ENCODE measurements at places on chromosomes 12 and 14.
A peak's percentile ranks its signal among the peaks of the same experiment; 100 is the strongest.

- DNase-seq, result no peak
Measured at GRCh38 chr12:43292699-43293098, 259.3 kb downstream of the ADAMTS20 start.

- DNase-seq, result no peak
Measured at GRCh38 chr12:84174115-84174514, 738.5 kb downstream of the SLC6A15 start.

- no peak for DNase-seq
Measured at GRCh38 chr12:43776498-43776897, 17.7 kb downstream of the IRAK4 start.

DNA sequence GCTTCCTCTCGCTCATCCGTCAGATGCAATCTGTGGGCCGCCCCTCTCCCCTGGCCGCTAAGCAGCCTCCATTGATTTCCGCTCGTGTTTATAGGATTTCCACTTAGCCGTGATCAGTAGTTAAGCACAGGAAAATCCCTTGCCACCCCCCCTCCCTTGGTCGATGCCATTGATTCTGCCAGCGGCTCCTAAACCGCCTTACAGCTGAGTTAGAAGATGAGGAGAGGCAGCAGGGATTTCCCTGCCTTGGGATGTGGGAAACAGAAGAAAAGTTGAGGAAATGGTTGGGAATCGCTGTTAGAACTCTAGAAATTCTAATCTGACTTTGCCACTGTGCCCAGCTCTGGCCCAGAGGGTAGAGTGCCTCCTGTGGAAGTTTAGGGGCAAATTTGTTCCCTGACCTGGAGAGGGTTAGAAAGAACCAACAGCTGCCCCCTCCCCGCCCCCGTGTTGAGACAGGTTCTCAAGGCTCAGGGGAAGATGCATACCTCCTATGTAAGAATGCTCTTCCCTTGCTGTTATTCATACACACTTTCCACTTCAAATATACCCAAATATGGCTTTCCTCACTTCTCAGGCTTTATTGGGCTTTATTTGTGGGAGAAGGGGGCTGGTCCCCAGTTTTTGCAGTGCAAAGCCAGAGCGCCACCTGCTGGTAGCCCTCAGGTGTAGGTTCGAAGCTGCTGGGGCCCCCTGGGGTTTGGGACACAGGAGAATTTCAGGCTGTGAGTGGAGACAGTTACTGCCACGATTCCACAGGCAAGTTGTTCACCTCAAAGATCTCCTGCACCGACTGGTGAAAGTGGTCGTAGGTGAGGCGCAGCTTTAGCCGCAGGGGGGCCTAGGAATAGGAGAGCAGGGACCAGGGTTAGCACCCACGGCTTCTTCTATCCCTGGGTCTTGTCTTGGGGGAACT, 3.2 kb downstream of the THTPA start:
- no peak for DNase-seq

GRCh38 chr12:97493731-97494130, 31.1 kb downstream of the RMST start:
- no peak for DNase-seq

GRCh38 chr12:106088811-106089485, 49.8 kb downstream of the NUAK1 start:
- DNase-seq, result no peak

DNA sequence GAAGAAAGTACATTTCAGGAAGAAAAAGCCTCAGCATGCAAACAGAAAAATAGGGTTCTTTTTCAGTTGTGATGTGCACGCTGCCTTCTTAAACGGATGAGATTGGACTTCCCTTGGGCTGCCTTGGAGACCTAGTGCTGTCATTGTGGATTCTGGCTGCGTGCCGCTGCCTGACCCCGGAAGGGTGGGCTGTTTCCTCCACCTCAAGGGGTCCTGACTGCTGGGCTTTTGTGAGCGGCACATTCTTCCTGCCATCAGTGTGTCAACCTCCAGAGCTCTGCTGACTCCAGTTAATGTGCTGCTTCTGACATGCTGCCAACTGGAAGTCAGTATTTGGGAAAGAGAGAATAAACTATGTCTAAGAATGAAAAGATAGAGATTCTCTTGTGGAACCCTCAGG, 25.1 kb downstream of the CCNK start:
- DNase-seq, result no peak

DNA sequence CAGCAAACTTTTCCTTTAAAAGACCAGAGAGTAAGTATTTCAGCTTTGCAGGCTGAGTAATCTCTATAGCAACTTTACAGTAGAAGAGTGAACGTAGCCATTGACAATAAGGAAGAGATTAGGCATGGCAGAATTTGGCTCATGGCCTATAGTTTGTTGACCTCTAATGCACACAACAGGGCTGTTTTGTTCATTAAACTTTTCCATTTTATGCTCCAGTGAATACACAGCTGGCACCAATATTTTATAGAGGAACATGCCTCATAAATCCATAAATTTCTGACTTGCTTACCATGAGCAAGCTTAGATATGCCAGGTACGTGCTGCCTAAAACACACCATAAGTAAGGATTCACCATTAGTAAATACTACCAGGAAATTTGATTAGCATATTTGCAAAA, 609.0 kb upstream of the STXBP6 start:
- DNase-seq, result no peak

DNA sequence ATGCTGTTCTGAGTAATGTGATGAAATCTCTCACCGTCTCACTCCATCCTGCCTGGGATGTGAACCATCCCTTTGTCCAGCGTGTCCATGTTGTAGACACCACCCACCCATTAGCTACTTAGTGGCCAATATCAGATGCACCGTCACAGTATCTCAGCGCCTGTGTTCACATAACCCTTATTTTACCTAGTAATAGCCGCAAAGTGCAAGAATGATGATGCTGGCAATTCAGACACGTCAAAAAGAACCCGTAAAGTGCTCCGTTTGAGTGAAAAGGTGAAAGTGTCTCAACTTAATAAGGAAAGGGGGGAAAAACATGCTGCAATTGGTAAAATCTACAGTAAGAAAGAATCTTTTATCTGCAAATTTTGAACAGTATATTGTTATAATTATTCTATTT, 3.0 kb downstream of the RNASE10 start:
- DNase-seq, result no peak

DNA sequence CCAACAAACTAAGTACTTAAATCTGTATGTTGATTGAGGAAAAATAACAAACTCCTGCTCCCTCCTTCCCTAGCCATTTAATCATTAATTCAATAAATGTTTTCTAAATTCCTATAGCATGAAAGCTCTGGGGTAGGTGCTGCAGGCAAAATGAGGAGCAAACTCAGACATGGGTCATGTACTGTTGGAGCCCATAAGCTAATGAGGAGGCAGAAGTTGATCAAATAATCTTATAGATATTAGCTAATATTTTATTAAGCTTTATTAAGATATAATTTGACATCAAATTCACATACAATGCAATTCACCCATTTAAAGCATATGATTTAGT, 70.6 kb downstream of the SYNE2 start:
- no peak for DNase-seq

DNA sequence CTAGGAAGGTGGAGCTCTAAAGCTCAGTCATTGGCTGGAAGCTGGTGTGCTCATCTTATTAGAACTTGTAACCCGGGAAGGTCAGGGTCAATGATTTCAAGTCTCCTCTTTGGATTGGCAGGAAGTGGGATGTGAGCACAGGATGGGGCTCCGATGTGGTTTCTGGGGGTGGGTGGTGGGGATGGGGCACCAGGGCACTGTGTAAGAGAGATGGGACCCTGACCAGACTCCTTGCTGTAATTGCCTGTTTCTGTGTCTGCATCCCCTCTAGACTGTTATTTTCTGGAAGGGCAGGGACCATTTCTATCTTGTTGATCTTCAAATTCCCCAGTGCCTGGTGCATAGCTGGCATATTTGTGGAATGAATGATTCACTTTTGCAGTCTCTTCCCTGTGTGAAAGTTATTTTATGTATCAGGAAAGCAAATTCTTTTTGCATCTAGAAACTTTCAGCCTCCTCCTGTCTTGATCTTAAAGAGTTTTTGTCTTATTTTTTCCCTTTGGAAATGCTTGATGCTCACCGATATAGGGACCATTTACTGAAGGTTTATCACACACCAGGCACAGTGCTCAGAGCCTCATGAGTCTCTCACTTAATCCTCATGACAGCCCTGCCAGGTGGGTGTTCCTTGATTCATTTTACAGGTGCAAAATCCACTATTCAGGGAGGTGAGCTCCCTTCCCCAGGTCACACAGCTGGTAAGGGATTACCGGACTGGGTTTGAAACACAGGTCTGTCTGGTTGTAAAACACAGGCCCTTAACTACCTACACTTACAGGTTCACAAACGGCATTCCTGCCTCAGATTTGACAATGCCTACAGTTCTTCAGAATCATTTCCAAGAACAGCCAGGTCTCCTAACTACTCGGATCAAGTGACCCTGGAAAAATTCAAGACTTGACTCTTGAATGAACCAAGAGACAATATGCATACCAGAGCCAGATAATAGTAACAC, 86.9 kb upstream of the IGF1 start:
- no peak for DNase-seq

- no peak for DNase-seq
Measured at GRCh38 chr14:96817750-96818666, 20.8 kb downstream of the VRK1 start.

DNA sequence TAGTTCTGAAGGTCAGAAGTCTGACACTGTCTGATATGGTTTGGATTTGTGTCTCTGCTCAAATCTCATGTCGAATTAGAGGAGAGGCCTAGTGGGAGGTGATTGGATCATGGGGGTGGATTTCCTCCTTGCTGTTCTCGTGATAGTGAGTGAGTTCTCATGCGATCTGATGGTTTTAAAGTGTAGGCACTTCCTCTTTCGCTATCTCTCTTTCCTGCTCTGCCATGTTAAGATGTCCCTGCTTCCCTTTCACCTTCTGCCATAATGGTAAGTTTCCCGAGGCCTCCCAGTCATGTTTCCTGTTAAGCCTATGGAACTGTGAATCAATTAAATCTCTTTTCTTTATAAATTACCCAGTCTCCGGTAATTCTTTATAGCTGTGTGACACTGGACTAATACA, 84.1 kb upstream of the TMTC1 start:
- no peak for DNase-seq

- peak; percentile 8 for DNase-seq
Measured at GRCh38 chr14:24481622-24482324, 26.3 kb downstream of the CMA1 start.

DNA sequence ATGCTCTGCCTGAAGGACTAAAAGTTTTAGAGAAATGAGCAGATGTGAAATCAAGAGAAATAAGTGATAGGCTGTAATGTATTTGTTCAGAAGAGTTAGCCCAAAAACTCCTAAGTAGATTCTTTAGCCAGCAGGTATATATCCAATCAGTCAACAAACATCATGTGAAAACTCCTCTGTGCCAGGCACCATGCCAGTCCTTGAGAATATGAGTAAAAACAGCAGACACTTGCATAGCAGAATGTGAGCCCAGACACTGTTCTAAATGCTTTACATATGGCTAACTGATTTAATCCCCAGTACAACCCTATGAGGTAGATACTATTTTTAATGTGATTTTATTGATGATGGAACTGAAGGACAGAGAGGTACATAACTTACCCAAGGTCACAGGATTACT, 329.8 kb downstream of the PAWR start:
- DNase-seq, result no peak

- no peak for DNase-seq
Measured at GRCh38 chr12:114733919-114734318, 49.9 kb upstream of the TBX3 start.

GRCh38 chr12:25695574-25695973, 142.5 kb upstream of the LMNTD1 start:
- no peak for DNase-seq

GRCh38 chr12:30882706-30883105, 43.8 kb upstream of the TSPAN11 start:
- DNase-seq, result no peak

GRCh38 chr12:57127726-57128518, at the start of gene LRP1:
TSS of gene LRP1 (plus strand) at chr12:57128483. CDS start at chr12:57128965, 482 bp downstream.
- DNase-seq, result peak; percentile 22

GRCh38 chr12:4308334-4308950, 12.6 kb upstream of the TIGAR start:
- DNase-seq, result no peak

GRCh38 chr12:47900131-47901062, 4.4 kb downstream of the VDR start:
- DNase-seq, result no peak

GRCh38 chr12:72207079-72207478, 65.1 kb upstream of the TRHDE start:
- DNase-seq, result no peak

- DNase-seq, result peak; percentile 85
Measured at GRCh38 chr12:51341251-51342007, 5.0 kb downstream of the CELA1 start.

GRCh38 chr12:92654929-92655328, 47.9 kb upstream of the PLEKHG7 start:
- DNase-seq, result no peak

DNA sequence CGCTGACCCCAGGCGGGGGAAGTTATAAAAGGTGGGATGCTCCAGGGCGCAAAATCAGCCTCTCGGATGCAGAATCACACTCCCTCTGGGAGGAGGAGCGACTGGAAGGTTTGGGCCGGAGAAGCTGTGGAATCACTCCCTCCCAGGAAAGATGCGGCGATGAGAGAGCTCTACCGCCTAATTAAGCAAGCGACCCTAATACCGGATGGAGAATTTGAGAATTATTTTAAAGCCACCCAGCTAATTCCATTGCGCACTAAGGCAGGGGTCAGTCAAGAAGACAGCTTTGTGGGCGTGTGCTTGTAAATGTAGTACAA, 1.9 kb downstream of the COL2A1 start:
- DNase-seq, result no peak

GRCh38 chr14:38079886-38080285, 127.8 kb upstream of the SSTR1 start:
- DNase-seq, result no peak

GRCh38 chr14:65412856-65413738, 567 bp downstream of the FUT8 start:
- DNase-seq, result no peak

- no peak for DNase-seq
Measured at GRCh38 chr14:95692109-95692508, 5.9 kb downstream of the TCL1B start.

Measured in Panc1 (cell line).